Naive B cell (primary cell): ENCODE measurements at places on chromosomes 2 and 18. TPM values are rescaled to one million over a fixed set of nuclear protein-coding genes. Genes with fewer than 3 reads are reported as not detected.

GRCh38 chr2:137345994-137346393, 580.6 kb downstream of the THSD7B start:
- no peak for DNase-seq

GRCh38 chr2:66852953-66853352, 418.0 kb downstream of the MEIS1 start:
- no peak for DNase-seq

DNA sequence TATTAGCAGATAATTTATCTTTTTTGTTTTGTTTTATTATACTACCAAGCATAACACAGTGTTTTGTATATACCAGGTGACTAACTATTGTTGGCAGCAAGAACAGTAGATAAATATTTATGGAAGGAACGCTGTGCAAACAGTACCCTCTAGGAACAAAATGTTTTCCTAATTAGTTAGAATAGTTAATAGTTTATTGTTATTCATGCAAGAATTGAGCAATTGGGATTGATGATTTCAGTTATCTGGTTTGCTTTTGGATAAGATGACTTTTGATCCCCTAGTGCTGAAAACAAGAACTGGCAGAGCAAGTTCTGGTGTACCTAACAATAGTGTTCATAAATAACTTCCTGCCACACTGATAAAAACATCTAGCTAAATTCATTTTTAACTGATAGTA, 323.3 kb downstream of the TGIF1 start:
- DNase-seq = no peak

DNA sequence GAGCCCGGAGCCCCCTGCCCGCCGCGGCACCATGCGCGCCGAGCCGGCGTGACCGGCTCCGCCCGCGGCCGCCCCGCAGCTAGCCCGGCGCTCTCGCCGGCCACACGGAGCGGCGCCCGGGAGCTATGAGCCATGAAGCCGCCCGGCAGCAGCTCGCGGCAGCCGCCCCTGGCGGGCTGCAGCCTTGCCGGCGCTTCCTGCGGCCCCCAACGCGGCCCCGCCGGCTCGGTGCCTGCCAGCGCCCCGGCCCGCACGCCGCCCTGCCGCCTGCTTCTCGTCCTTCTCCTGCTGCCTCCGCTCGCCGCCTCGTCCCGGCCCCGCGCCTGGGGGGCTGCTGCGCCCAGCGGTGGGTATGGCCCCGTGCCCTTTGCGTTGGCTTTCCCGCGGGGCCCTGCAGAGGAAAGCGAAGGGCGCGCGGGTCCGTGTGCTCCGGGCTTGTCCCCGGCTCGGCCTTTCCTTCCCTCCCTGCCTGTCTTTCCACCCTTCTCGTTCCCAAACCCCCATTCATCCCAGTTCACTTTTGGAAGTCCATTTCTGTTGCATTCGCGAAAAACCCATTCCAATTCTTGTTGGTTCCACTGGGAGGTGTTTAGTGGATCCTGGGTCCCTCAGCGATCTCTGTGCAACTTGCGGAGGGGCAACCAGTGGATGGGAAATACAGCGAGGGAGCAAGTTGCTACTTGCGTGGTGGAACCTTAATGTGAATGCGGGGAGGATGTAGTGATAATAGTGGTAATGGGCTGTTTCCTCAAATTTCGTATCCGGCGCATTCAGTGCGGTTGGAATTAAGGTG, 599 bp downstream of the ADAM23 start:
- peak; percentile 22 for DNase-seq

DNA sequence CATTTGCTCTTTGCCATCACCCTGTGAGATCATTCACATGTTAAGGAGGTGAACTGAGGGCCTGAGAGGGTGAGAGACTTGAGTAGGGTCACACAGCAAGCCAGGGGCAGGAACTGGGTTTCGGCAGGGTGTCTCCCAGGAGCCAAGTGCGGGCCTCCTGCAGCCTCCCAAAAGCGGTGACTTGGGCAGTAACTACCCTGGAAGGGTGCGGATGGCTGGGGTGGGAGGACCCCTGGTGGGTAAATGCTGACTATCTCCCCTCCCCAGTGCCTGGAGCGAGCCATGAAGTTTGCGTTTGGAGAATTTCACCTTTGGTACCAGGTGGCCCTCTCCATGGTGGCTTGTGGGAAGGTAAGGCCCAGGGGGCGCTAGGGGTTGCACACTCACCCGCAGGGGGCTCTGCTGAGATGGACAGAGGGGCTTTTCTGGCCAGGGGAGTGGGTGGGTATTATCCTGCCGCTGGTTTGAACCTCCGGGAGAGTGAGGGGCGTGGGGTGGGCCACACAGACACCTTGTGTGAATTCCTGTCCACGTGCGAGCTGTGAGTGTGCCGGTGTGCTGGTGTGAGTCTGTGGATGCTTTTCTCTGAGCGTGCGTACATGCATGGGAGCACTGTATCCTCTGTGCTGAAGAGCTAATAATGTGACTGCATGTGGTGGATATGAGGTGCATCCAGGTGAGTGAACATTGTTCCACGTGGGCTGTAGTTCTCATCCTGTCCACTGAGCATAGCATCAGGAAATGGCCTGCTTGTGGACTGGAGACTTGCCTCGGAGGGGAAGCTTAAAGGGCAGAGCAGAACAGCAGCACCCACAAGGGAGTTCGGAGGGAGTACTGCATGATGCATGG, 91.0 kb upstream of the MCFD2 start:
- DNase-seq = no peak

- no peak for DNase-seq
Observed at GRCh38 chr2:122031544-122032263, 276.3 kb downstream of the TSN start.

- no peak for DNase-seq
Observed at GRCh38 chr2:237857791-237858190, 1.6 kb upstream of the RAMP1 start.

DNA sequence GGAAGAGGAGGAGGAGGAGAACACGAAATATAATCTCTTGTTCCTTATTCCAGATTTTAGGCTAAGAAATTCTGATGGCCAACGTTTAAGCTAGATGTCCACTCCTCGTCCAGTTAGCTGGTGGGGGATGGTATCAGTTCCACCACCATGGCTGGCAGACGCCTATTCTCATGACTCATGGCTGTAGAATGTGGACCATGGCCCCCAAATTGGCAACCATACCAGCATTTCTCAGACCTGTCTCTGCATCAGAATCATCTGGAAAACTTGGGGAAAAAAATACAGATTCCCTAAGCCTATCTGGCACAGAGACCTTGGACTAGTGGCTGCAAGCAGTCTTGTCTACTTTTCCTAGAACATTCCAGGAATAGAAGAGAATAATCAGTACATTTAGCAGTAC, 267.7 kb upstream of the SIX2 start:
- DNase-seq = no peak

DNA sequence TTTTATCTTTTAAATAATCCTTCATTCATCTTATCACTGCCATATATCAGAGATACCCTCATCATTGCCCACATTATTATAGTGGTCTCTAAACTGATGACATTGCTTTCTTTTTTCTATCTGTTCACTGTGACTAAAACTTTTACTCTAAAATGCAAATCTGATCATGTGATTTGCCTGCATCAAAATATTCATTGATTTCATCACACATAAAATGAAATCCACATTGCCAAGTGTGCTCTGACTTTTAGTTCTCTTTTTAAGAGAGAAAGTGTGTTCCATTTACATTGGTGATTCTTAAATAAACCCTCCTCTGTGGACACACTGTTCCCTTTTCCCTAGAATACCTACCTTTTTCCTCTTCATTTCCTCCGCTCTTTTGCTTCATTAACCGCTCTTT, 7.5 kb downstream of the REL start:
- DNase-seq = no peak

- DNase-seq = no peak
Observed at GRCh38 chr2:162344617-162344950, 652 bp downstream of the GCA start.

DNA sequence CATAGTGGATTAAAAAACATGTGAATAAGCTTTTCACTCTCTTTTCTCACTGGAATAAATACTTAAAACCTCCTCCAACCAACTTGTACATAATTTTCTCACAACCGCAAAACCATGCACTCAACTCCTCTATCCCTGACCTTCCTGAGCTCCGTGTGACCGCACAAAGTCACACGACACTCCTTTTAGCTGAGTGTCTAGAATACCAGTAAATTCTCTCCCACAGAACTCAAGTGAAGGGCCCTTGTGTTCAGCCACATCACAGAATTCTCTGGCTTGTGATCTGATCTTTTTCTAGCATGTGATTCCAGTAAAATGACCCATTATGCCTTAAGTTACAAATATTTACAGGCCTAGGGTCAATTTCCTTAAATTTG, 91.2 kb upstream of the ARL4C start:
- DNase-seq = no peak

GRCh38 chr18:25862881-25863600, 227.4 kb downstream of the SS18 start:
- DNase-seq = no peak

DNA sequence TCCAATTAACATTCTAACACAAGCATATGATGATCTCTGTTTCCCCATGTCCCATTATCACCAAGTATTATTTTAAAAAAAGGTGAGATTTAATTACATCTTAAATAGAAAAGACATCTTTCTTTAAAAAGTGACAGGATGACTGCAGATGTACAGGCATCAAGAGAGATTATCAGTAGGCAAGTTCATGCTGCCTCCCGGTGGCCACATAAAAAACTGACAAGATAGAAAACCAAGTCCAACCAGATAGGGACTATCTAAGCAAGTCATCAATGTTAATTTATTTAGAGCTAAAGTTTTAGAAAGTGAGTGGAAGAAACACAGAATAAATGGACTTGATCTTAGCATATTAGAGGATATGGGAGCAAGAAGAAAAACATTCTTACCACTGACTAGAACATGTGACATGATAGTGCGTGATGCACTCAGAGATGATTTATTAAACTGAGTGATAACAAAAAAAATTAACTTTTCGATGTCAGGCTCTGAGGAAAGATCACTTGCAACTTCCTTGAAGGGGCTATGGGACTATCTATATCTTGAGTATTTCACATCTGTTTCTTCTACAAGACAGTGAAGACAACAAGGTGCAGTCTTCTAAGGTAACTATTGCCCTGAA, 5.4 kb upstream of the TDRD15 start:
- DNase-seq = no peak

DNA sequence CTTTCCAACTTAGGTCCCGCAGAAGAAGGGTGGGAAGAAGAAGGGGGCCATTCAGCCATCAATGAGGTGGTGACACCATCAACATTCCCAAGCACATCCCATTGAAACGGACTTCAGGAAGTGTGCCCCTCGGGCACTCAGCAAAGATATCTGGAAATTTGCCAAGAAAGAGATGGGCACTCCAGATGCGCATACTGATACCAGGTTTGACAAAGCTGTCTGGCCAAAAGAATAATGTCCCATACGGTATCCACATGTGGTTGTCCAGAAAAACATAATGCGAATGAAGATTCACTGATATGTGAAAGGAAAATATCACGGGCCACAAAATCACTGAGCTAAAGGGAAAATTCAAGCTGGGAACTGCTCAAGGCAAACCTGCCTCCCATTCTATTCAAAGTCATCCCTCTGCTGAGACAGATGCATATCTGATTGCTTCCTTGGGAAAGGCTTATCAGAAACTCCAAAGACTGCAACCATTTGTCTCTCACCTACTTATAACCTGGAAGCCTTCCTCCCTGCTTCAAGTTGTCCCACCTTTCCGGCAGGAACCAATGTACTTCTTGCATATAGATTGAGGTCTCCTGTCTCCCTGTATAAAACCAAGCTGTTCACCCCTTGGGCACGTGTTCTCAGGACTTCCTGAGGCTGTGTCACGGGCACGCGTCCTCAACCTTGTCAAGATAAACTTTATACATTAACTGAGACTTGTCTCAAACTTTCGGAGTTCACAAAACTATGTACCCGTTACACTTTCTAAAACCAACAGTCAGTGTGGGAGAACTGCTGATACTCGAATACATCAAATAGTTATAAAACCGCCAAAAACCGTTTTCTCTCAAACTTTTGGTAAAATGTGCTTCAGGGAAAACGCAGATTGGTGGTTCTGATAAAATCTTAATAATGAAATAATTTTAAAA, 1.3 kb upstream of the PDK1 start:
- DNase-seq = no peak

- no peak for DNase-seq
Observed at GRCh38 chr2:162704496-162704895, 134.1 kb downstream of the KCNH7 start.

DNA sequence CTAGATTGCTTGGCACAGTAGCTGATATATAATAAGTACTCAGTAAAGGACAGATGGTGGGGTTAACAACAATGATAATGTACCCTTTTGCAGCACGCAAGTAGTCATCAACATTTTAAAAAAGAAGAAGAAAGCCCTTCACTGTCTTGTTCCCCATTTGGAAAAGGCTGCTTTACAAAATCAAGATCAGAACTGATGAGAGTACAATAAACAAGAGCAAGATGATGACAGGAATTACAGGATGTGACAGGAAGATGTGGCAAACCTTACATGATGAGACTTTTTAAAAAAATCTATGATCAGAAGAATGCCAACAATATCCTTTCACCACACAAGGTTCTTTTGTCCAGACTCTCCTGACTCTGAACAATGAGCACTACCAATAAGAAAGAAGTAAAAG, 9.1 kb downstream of the TYW5 start:
- DNase-seq = no peak

DNA sequence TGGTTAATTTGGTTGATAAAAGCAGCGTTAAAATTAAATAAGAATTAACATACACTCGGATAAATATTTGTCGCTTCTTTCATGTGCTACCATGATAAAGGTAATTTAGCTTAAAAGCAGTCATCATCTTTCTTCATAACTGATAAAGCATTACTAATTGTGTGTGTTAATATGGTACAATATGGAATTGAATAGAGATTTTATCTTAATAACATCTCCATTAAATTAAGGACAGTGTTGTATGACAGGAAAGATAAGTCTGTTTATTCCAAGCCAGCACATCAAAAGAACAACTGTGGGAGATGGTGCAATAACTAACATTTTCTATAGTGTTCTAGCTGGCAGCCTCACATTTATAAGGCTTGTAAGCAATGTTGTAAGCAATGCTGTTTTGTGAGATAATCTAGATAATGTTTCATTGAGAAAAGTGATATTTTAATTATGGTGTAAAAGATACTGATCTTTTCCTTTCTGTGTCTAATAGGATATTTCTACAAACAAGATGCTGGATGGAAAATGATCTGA, 64.4 kb upstream of the AFF3 start:
- DNase-seq = no peak

DNA sequence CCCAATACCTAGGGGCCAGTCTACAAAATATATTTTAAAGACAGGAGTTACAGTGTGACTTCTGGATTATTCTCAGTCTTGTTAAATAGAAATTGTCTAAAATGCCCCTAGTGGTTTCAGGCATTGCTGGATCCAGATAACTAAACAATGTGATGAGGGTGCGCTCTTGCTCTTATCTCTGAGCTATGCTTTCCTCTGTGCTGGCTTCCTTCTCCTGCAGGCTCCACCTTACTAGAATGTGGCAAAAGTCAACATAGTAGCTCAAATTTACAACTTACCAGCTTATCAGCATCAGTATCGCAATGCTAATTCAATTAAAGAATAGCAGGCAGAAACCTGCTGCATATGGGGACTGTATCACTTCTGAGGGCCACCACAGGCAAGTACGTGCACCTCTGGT, 61.3 kb upstream of the RNU4ATAC start:
- DNase-seq = no peak

- DNase-seq = no peak
Observed at GRCh38 chr2:153059338-153060052, 341.1 kb downstream of the ARL6IP6 start.

FOXI3 gene
- not detected for polyA plus RNA-seq

LYG1 gene
- polyA plus RNA-seq = not detected

PSD4 gene
- polyA plus RNA-seq = 33.7 TPM

IHH gene
- not detected for polyA plus RNA-seq

KCNG2 gene
- not detected for polyA plus RNA-seq

MAP3K20 gene
- polyA plus RNA-seq = 6.0 TPM

ITGB6 gene
- not detected for polyA plus RNA-seq

KLF11 gene
- 17.1 TPM for polyA plus RNA-seq

FN1 gene
- not detected for polyA plus RNA-seq

KIAA2012 gene
- not detected for polyA plus RNA-seq
